Tibial nerve (tissue), 4 donors: ENCODE measurements at places on chromosomes 6 and 20. TPM values are rescaled to one million over a fixed set of nuclear protein-coding genes. Genes with fewer than 3 reads are reported as not detected.

GRCh38 chr20:20070871-20071726 lies 18.8 kb downstream of the CFAP61 start:
- no peak for DNase-seq

DNA sequence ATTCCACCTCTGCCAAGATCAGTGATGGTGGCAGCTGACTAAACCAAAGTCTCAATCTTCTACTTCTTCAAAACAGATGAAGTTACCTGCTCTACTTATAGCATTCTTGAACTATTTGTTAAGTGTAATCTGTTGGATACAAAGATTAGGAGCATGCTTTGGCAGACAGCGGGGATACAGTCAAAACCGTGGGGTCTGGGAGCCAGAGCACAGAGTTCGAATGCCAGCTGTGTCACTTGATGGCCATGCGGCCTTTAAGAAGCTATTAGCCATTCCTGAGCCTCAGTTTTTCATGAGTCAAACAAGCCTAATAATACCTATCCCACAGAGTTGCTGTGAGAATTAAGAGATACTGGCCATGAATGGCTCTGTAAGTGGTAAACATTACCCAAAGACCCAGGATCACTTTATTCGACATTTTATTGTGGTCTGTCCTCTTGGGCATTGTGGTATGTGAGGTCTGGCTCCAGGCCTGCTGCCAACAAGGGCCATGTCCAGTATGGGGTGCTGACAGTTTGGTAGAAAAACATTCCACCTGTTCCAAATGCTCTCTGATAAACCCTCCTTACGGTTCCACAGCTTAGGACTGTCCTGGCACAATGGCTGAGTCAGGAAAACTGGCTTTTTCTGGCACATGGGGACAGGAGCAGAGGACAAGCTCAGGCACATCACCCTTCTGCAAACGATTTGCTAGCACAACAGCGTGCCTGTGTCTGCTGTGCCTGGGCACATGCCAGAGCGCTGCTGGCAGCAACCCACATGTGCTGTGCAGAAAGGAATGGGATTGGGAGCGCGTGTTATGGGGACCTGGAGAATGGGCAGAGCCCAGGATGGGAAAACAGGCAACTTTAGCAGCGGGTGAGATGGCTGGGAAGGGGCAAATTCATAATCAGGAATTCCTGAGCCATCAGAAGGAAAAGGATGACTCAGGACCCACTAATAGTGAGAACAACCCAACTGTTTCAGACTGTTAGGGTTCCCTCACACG lies 15.7 kb upstream of the FAM83C start:
- DNase-seq, result no peak

DNA sequence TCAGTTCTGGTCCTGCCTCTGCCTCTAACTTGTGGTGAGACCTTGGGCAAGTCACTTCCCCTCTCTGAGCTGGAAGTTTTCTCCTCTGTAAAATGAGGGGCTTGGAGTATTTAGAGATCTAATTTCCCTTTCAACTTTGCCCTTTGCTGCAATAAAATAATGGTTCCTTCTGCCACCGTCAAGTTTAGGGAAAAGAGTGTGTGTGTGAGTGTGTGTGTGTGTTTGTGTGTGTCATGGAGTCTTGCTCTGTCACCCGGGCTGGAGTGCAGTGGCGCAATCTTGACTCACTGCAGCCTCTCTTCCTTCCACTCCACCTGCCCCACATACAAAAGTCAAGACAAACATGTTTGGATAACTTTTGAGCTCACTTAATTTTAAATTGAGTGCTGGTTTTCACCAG lies 39.2 kb upstream of the PIM1 start:
- DNase-seq, result no peak

Gene DEFB114
- not detected for total RNA-seq

DNA sequence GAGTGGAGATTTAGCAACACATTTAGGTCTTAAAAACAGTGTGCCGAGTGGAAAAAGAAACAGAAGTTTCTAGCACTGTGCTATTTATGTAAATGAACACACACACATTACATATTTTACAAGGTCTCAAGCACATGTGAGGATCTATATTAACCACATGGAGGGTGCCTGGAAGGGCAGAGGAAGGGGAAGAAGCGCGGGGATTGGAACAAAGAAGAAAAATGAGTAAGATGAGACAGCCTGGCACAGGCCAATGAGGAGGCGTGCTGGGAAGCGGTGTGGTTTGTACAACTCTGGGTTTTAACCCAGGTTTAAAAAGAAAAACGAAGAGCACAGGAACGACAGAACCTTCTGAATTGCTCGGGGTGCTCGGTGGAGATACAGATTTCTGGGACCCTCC lies 5.7 kb downstream of the KCNG1 start:
- DNase-seq, result no peak

DNA sequence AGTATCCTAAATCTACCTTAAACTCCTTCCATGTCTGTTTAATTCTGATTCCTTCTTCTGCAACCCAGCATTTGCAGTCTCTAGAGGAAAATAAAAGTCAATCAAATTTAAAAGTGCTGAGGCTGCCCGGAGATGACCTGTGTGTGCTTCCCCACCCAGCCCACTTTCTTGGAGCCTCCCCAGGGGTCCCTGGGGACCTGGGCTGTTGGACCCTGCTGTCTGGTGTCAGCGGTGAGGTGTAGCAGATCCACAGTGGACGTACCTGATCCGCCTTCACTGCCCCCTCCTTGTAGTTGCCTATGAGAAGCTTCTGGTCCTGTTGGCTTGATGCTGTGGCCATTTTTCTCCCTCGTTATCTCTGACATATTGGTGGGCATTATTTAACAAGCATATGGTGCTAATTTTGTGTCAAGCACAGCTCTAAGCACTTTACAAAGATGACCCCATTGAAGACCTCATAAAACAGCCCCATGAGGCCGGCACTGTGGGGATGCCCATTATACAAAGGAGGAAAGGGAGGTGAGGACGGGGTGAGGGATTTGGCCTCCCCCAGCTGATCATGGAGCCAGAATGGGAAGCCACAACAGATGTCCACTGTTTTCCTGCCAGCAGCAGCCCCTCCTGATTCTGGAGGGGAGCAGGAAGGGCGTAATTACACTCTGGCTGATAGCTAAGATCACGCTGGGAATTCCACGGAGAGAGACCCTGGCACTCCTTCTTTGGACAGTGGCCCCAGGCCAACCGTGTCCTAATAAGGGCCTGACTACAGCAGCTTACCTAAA lies 628.2 kb downstream of the CDH26 start:
- peak; percentile 16 for DNase-seq

DNA sequence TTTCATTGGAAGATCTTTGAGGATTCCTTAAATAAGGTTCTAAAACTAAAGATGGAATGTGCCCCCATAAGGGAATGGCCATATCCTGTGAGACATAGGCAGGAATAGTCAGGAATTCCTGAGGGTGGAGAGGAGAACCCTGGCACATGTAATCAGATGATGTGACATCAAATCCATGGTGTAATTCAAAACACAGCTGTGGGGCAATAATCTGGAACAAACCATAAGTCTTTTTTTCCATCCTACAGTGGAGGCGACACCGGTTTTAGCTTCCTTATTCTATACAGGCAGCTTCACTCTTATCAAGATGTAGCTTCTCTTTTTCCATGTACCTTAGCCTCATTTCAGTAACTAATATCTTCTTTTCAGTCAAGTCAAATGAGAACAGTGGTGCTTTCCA lies 133.6 kb upstream of the CITED2 start:
- no peak for DNase-seq

Gene CRISP2
- total RNA-seq, result not detected

GRCh38 chr20:3724356-3724755 lies 8.1 kb upstream of the HSPA12B start:
- no peak for DNase-seq

DNA sequence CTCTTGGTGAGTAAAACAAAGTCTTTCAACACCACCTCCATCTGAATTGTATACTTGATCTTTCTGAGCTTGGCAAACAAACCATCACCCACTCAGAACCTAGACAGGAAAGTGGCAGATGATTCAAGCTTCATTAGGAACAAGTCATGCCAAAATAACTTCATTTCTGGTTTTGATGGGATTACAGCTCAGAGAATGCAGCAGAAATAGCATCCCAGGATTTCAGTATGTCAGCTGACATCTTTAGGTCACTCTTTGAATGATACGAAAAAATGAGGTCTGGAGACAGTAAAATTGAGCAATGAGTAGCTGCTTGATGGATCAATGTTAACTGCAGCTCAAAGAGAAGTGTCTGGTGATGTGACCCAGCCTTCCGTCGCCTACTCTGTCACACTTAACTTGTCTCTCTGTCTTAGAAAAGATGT lies 92.4 kb downstream of the GJA10 start:
- DNase-seq, result no peak

Gene MICB
- total RNA-seq, result 4.4 TPM

DNA sequence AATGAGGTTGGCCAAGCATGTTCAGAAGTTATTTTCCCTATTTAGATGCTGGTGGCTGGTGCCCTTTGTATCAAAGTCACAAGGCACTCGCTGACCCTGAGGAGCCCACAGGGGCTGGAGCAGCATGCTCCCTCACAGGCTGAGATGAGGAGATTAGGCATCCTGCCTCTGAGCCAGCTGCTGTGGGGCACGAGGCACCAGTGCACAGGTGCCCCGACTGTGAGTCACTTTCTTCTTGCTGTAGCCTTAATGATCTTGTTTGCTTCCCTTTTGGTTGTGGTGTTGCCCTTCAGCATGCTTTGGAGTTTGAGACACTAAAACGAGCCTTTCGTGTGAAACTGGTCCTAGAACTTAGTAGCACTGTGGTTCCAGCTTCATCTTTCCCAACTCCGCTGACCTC lies 4.3 kb downstream of the PSMG4 start:
- no peak for DNase-seq

GRCh38 chr6:150745896-150746295 lies 119.6 kb upstream of the MTHFD1L start:
- no peak for DNase-seq

- DNase-seq, result no peak
Observed at GRCh38 chr6:111564482-111564945, 41.2 kb downstream of the TRAF3IP2 start.

DNA sequence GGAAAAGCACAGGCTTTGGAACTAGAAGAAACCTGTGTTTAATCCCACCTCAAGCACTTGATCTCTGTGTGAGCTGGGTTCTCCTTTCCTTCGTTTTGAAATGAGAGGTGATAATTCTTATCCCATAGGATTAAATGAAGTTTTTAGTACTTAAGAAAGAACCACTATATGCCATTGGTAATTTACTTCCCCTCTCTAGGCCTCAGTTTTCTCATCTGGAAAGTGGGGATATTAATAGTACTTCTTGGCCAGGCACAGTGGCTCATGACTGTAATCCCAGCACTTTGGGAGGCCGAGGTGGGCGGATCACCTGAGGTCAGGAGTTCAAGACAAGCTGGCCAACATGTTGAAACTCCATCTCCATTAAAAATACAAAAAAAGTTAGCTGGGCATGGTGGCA lies 14.1 kb downstream of the REM1 start:
- DNase-seq, result no peak
